Naive thymus-derived CD8-positive, alpha-beta T cell (primary cell): ENCODE measurements at places on chromosomes 5 and 9.
A peak's percentile ranks its signal among the peaks of the same experiment; 100 is the strongest.

DNA sequence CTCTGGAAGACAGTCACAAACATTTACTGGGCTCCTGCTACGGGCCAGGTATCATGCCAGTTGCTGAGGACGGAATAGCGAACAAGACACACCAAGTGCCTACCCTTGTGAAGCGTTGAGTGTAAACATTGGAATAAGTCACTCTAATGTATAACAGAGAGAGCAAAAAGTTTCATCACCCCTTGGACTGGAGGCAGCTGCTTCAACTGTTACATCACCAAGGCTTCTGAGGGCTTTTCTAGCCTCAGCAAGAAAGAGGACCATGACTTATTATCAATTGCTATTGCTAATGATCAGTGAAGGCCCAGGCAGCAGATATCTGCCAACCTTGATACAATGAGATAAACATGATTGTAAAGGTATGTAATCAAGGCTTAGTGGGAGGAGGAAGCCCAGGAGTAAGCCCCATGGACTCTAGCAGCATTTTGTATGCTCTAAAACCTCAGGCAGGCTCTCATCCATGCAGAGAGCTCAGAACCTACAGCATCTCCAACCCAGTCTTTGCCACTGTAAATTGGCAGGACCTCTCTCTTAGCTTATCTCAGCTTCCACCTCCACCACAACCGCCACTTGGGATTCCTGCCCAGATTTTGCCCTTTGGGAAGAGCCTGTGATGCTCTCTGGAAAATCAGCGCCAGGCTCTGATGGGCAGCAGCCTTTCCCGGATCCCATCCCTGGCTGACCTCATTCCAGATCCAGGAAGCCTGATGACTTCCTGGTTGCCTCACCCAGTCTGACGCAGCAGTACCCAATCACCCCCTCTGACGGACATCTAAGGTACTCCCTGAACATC is 54.5 kb downstream of the ADAM19 start:
- no peak for DNase-seq

DNA sequence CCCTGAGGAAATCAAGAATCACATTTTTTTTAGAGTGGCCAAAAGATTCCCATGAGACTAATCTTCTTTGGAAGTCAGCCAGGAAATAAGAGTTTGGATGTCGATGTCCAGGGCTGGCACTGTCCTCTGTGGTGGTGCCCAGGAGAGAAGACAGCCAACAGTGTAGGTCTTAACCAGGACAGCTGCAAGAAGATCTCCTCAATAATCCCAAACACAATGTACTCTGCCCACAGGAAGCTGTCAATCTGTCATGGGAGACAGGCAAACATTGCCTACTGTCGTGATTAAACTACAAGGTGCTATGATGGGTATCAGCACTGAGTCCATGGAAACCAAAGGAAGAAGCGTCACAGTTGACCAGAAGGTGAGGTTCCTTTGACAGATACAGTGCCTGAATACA is 174.1 kb downstream of the PIK3R1 start:
- no peak for DNase-seq

DNA sequence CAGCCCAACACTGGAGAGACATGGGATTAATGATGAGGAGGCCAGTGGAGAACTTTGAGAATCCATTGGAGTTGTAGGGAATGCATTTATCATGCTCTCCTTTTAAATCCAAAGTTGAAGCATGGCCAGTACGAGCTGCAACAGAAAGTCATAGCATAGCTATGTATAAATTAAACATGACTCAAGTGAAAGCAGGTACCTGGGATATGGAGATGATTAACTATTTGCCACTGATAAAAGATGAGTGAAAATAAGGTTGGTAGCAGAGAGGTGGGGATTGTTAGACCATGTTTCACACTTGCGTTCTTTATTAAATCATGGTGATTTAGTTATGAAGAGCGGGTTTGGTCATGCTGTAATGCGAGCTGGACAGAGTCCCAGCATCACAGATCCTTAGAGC is 189.6 kb downstream of the ARHGEF28 start:
- no peak for DNase-seq

- no peak for DNase-seq
Observed at GRCh38 chr9:121153642-121154041, 48.0 kb downstream of the RAB14 start.

- DNase-seq = no peak
Observed at GRCh38 chr5:1336749-1337488, 8.0 kb downstream of the CLPTM1L start.

- no peak for DNase-seq
Observed at GRCh38 chr5:78808380-78808779, 159.8 kb upstream of the LHFPL2 start.

- no peak for DNase-seq
Observed at GRCh38 chr5:124408738-124409453, 337.5 kb downstream of the ZNF608 start.

DNA sequence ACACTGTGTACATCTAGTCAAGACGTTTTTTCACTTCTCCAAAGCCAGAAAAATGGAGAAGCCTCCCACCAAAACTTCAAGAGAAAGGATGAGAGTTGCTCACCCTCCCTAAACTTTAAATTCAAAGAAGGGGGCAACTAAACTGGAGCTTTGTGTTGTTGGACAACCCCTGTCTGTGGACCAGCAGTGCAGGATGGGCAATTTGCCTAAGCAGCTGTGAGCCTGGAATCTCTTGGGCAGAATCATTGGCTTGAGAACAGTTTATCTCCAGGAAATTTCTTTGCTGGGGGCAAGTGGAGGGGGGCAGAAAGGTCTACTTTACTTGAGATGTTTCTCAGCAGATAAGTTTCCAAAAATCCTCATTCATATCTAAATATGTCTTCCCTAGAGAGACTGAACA is 151.8 kb downstream of the MUSK start:
- no peak for DNase-seq

GRCh38 chr5:132951897-132952296 is 11.5 kb downstream of the AFF4 start:
- no peak for DNase-seq

DNA sequence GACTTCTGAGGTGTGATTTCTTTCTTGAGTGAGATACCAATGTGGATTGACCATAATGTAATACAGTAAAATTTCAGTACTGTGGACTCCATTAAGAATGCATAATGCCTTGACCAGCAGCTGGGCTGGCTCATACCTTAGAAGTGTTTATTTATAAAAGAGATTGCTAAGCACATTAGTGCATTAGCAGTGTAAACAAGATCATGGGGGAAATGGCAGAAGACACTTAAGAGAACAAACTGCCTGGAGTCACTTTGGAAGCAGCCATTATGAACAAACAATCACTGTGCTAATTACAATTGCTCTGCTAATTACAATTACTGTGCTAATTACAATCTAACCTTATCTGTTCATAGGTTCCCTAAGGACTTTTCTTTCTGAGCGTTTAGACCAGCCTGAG is 104.2 kb downstream of the TRIM32 start:
- no peak for DNase-seq

DNA sequence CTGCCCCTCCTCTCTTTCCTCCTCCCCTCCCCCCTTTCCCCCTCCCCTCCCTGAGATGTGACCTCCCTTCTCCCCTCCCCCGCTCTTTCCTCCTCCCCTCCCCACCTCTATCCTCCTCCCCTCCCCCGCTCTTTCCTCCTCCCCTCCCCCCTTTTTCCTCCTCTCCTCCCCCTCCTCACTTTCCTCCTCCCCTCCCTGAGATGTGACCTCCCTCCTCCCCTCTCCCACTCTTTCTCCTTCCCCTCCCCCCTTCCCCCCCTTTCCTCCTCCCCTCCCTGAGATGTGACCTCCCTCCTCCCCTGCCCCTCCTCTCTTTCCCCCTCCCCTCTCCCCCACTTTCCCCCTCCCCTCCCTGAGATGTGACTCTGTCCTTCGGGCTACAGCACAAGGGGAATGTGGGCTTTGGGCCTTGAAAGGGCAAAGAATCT is 169.8 kb downstream of the COL23A1 start:
- DNase-seq = no peak

DNA sequence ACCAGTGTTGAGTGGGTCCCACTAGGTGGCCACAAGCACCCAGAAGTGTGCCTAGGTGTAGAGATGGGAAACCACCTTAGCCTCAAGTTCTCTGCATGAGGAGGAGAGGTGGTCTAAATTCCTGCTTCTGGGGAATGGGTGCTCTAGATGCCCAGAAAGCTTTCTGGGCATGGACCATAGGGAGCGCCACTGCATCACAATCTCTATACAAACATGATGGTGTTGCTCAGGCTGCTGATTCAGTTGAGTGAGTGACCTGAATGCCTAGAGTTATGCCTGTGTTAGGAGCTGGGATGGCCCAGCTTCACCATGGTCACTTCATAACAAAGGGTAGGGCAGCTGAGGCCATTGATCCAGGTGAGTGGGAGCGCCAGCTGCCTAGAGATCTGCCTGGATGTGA is 667.9 kb upstream of the ARRDC3 start:
- DNase-seq = no peak

DNA sequence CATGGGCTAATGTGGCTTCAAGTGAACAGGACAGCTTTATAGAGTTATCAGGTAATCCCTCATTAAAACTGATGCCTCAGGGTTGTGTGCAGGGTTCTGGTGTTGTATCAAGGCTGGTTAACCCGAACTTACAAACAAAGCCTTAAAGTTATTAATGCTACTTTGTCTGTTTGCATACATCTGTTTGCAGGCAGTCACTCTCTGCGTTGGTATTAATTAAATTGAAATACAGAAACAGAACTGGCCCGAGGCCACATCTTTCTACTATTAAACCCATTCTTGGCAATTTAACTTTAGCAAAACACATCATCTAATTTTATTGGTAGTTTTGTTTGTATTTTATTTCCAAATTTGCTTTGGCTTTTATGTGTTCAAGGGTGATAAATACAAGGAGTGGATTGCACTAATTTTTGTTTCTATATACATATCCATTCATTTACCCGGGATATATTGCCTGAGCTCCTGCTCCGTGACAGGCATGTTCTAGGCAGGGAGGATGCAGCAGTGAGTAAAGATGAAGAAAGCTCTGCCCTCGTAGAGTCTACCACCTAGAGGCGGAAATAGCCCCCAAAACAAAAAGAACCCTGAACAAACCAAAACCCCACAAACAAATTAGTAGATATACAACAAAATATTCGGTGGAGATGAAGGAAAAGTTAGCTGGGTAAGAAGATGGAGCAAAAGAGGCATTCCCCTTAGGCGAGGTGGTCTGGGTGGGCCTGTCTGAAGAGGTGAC is 164.2 kb downstream of the MACROH2A1 start:
- no peak for DNase-seq

- DNase-seq = no peak
Observed at GRCh38 chr9:95816716-95817115, 58.8 kb upstream of the ERCC6L2 start.

- DNase-seq = no peak
Observed at GRCh38 chr5:73918791-73919221, 292.8 kb downstream of the ARHGEF28 start.

DNA sequence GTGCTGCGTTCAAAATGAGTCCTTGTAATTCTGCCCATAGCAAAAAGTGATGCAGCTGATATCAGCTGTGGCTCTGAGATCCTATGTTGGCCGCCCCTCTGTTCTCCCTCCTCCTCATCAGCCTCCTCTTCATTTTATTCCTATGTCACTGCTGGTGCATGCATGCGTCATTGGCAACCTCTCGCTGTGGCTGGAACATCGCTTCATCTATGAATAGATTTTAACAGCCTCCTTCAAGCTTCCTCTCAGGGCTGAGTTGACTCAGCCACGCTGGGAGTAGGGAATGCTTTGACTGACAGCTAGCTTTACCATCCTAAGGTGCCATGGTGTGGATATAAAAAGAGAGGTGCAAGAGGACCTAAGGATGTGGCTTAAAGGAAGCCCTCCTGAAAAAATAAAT is 303.5 kb downstream of the PLK2 start:
- no peak for DNase-seq

DNA sequence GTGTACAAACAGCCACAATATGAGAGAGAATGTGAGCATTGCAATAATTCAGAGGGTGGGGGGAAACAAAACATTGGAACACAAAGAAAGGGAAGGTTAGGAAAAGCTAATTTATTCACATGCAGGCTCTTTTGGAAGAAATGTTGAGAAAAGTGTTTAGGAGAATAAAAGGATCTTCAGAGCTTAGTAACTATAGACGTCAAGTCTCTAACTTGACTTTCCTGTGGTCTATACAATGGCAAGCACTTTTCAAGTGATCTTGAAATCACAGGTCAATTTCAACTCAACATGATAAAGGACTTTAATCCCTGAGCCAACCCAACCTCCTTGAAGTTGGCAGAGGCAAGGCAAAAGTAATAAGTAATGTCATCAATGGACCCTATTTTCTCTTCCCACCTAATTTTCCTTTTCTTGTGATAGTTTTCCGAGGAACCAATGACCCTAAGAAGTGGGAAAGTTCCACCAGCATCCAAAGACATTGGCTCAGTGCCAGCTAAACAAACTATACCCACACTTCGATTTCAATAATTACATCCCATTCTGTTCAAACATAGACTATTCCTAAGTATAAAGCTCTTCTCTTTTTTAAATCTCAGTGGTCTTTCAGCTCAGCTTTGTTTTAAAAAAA is 23.7 kb downstream of the RFK start:
- DNase-seq = no peak

GRCh38 chr9:14221558-14221957 is 92.4 kb downstream of the NFIB start:
- no peak for DNase-seq

DNA sequence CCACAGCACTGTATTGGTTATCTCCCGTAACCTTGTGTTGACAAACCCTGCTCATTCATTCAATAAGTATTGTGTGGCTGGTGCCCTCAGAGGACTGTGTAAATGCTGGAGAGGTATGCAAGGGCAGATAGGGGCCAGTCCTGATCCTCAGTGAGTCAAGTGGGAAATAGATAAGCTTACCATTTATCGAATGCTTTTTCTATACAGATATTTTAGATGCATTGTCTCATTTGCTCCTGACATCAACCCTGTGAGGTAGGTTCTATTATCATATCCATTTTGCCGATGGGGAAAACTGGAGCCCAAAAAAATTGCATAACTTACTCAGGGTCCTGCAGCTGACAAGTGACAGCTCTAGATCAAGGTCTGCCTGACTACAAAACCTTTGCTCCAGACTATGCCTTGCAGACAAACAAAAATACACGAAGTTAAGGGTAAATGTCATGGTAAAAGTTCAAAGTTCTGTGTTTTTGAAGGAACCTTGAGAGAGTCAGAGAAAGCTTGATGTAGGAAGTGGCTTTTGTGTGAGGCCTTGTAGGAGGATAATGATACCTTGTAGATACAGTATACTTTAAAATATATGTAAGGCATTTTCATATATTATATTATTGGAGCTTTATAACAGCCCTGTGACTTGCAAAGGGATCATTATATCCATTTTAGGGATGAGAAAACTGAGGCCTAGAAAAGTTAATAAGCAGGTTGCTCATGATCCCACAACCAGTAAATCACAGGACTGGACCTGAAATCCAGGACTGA is 22.7 kb downstream of the CYFIP2 start:
- DNase-seq = peak; percentile 52

- DNase-seq = no peak
Observed at GRCh38 chr5:74624501-74624900, 16.0 kb downstream of the ENC1 start.

DNA sequence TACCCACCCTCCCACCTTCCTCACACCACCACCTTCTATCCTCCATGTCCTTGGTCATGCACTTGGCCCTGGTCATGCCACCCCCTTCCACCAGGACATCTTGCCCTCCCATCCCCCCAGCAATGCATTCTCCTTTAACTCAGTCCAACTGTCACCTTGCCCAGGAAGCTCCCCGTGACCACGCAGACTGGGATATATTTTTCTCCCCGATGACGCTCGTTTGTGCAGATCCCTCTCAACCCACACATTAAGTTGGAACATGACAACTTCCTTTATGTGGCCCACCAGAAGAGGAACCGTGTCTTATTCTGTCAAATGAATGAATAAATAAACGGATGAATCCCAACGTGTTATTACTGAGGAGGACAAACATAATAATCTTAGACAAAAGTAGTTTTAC is 82.8 kb upstream of the TAS2R1 start:
- DNase-seq = no peak

GRCh38 chr5:120991569-120991968 is 527.5 kb downstream of the PRR16 start:
- DNase-seq = no peak
